Endothelial cell of umbilical vein (primary cell): ENCODE measurements at places on chromosomes 5 and 9. TPM values are rescaled to one million over a fixed set of nuclear protein-coding genes. Genes with fewer than 3 reads are reported as not detected.

DNA sequence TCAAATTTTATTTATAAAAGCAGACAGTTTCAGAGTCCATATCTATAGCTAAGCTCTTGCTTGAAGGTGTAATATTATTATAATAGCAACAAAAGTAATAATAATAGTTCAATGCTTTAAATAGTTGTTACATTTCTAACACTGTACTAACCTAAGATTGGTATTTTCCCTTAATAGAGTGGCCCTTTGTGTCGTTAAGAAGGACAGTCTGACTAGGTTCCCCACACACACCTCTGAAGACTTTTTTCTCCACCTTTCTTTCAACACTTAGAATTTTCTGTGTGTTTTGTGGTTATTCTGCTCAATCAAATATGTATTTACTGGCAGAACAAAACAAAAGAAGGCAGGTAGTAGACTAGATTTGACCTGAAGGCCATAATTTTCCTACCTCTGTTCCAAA lies 223.2 kb upstream of the ACO1 start:
- no peaks in the 10 kb centered on the region for H3K4me1 ChIP-seq
- DNase-seq: no peak
- no peaks in the 10 kb centered on the region for H3K27me3 ChIP-seq
- H3K36me3 ChIP-seq: no peaks in the 10 kb centered on the region
- no peak overlapping the region for H3K27ac ChIP-seq

GRCh38 chr9:83039303-83039702 lies 23.6 kb downstream of the RASEF start:
- H3K27ac ChIP-seq: no peak overlapping the region
- H3K4me1 ChIP-seq: no peaks in the 10 kb centered on the region
- no peak overlapping the region for H3K4me3 ChIP-seq
- no peaks in the 10 kb centered on the region for H3K36me3 ChIP-seq

- H3K4me1 ChIP-seq: no peaks in the 10 kb centered on the region
- H3K27me3 ChIP-seq: peaks cover 18% of the 10 kb centered on the region
- H3K27ac ChIP-seq: no peak overlapping the region
- peak; percentile 17 for DNase-seq
- H3K36me3 ChIP-seq: no peaks in the 10 kb centered on the region
Measured at GRCh38 chr9:38417003-38417945, 7.0 kb downstream of the IGFBPL1 start.

GRCh38 chr5:61823781-61824180 lies 482.2 kb upstream of the KIF2A start:
- H3K36me3 ChIP-seq: no peaks in the 10 kb centered on the region
- peaks cover 18% of the 10 kb centered on the region for H3K27me3 ChIP-seq
- no peak overlapping the region for H3K27ac ChIP-seq
- H3K4me3 ChIP-seq: no peak overlapping the region
- no peaks in the 10 kb centered on the region for H3K4me1 ChIP-seq

- H3K4me3 ChIP-seq: no peak overlapping the region
- no peak overlapping the region for H3K27ac ChIP-seq
- no peaks in the 10 kb centered on the region for H3K4me1 ChIP-seq
- DNase-seq: peak; percentile 66
- no peaks in the 10 kb centered on the region for H3K36me3 ChIP-seq
Measured at GRCh38 chr5:71887680-71888079, 168.6 kb downstream of the CARTPT start.

DNA sequence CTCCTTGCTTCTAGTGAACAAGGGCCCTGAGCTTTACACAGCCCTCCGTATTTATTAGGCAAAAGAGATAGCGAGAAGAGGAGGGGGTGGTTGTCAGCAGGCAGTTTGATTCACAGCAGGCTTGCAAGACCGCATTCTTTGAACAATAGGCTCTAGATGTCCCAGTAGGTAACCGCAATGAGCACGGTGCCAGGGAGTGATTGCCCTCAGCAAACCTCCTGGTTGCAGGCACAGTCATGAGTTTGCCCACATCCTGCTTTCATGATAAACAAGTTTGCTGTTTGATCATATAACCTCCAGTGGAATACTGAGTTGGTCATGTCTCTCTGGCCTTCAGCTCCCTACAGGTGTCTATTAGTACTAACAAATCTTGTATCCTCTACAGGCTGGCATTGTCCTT lies 66.1 kb downstream of the CACNA1B start:
- no peak for DNase-seq
- no peaks in the 10 kb centered on the region for H3K36me3 ChIP-seq
- H3K27ac ChIP-seq: no peak overlapping the region
- no peaks in the 10 kb centered on the region for H3K4me1 ChIP-seq

The TMEM161B gene
- total RNA-seq: 11.5 and 11.6 TPM in 2 replicates

The LRSAM1 gene
- total RNA-seq: 18.5 and 18.9 TPM in 2 replicates
